ENCODE measurements at places on chromosomes 7 and 10.

DNA sequence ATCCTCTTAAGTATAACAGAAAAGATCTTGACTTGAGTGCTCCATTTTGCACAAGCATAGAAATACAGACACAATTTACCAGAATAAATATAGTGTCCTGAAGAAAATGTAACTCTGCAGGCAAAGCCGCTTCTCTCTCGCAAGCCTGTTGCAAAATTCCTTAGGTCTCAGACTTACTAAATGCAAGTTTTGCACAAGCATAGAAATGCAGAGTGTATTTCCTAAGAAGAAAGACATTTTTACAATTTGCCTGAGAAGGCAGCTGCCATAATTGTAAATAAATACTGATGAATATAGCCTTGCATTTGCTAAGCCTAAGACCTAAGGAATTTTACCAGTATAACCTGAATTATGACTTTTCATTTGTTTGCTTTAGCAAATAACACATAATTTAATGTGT, 67.1 kb downstream of the AGMO start:
- no peak for DNase-seq

DNA sequence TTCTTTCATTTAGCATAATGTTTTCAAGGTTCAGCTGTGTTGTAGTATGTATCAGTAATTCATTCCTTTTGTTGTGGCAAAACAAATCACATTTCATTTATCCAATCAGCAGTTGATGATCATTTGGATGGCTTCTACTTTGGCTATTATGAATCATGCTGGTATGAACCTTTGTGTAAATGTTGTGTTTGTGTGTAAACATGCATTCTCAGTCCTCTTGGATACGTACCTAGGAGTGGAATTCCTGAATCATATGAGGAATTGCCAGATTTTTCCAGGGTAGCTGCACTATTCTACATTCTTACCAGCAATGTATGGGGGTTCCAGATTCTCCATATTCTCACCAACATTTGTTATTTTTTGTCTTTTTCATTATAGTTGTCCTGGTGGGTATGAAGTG, 578.5 kb upstream of the MKI67 start:
- DNase-seq = no peak

- no peak for DNase-seq
These were observed 199.5 kb downstream of the GPAM start for GRCh38 chr10:111984057-111984456.

DNA sequence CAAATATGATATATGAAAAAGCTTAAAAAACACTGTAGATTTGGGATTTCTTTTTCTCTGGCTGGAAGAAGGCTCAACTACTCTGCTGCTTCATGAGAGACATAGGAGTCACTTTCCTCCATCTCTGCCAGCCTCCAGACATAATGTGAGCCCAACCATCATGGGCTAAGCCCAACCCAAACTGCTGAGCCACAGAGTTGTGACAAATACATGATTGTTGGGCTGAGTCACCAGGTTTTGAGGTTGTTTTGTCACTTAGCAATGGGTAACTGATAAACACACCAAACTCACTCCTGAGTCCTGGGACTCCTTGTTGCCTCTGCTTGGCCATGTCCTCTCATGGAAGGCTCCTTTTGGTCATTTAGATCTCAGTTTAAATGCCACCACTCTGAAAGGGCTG, 381.8 kb upstream of the FZD8 start:
- DNase-seq = no peak

- DNase-seq = peak; percentile 16
These were observed 7.0 kb downstream of the AIMP2 start for GRCh38 chr7:6015917-6016652.
